ENCODE measurements at places on chromosomes 5 and 9. TPM values are rescaled to one million over a fixed set of nuclear protein-coding genes. Genes with fewer than 3 reads are reported as not detected.
A peak's percentile ranks its signal among the peaks of the same experiment; 100 is the strongest.

GRCh38 chr9:112774006-112774996, 23.7 kb downstream of the SNX30 start:
- no peak for DNase-seq

- DNase-seq: no peak
These were observed 254.3 kb upstream of the PDE4D start for GRCh38 chr5:60147791-60148190.

DNA sequence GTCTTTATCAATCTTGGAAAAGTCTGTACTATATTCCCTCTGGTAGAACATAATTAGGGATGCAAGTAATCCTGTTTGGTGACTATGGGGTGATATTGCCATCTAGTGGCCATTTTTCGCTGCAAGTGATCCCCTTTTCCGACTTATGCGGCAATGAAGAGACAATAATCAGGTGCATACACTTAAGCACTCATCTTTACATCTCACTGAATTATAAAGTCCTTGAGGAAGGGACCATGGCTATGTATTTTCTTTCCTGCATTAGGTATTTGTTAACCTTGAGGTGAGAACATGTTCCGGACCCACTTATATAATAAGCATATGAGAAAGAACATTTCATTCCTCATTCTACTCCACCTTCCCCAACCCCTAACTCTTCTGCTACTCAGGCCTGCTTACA, 19.6 kb upstream of the LIX1 start:
- DNase-seq: peak; percentile 85

DNA sequence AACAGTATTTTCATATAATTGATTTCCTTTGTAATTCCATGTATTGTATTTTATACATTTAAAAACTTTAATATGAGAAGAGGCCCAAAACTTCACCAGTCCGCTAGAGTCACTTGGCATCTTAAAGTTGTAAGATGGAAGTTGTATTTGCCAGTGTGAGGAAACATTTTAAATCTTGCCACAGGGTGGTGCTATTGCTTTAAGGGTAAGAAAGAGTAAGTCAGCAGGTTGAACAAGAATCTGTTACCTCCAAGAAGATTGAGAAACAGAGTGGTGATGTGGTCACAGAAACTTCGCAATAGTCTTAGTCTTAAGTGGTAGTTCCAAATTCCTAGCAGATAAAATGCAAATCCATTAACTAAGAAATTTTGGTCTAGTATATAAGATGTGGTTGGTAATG, 39.8 kb upstream of the RANBP6 start:
- DNase-seq: peak; percentile 94

DNA sequence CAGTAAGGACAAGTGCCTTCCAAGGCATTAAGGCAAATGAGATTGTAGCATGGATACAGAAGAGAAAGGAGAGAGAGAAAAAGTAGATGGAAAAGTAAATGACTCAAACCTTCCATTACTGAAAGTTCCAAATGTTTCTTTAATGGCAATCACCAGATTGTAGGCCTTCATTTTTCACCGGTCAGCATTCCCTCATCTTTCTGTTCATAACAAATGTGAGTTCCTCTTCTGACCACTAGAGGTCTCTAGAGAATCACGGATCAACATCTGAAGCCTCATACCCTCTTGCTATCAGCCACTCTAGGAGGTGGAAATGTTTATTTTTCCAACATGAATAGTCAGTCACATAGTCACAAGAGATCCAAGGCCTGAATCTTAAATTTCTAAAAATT, 73.6 kb upstream of the RPS23 start:
- DNase-seq: peak; percentile 91

The EIF4E1B gene
- total RNA-seq: not detected

The PCDH1 gene
- total RNA-seq: 6.2 TPM

Data from lung microvascular endothelial cell (primary cell).